Dorsolateral prefrontal cortex (tissue), 122 donors: ENCODE measurements at places on chromosomes 7 and 10. TPM values are rescaled to one million over a fixed set of nuclear protein-coding genes. Genes with fewer than 3 reads are reported as not detected.

The SLC18A2 gene
- total RNA-seq = not detected

The IFIT1 gene
- 31.3 TPM for total RNA-seq

The GCK gene
- 2.8 TPM for total RNA-seq

The NXPH1 gene
- total RNA-seq = 16.6 TPM

The POLR3A gene
- 33.6 TPM for total RNA-seq

The CPN1 gene
- not detected for total RNA-seq

The ETV1 gene
- 44.8 TPM for total RNA-seq

The PHKG1 gene
- total RNA-seq = 21.5 TPM

The CPEB3 gene
- total RNA-seq = 44.8 TPM

The HTR7 gene
- 2.2 TPM for total RNA-seq

The USP6NL gene
- 11.8 TPM for total RNA-seq

The GPR141 gene
- total RNA-seq = not detected

The ZNF37A gene
- 32.1 TPM for total RNA-seq

The APBB1IP gene
- 2.2 TPM for total RNA-seq

The PDE1C gene
- 57.2 TPM for total RNA-seq

The COL1A2 gene
- 7.5 TPM for total RNA-seq

The DUSP5 gene
- 6.5 TPM for total RNA-seq

The FRMD4A gene
- total RNA-seq = 113 TPM

The ADAM22 gene
- 128 TPM for total RNA-seq

The IL2RA gene
- total RNA-seq = not detected

The SERPINE1 gene
- total RNA-seq = 0.97 TPM

The NEUROG3 gene
- total RNA-seq = not detected

The MARCHF5 gene
- total RNA-seq = 28.2 TPM

The CXCL12 gene
- total RNA-seq = 7.5 TPM

The OR2A7 gene
- not detected for total RNA-seq

The ARHGEF35 gene
- not detected for total RNA-seq

The OR2A42 gene
- total RNA-seq = not detected

The ST8SIA6 gene
- total RNA-seq = 2.5 TPM

The UMAD1 gene
- total RNA-seq = 23.3 TPM

The KCNMA1 gene
- total RNA-seq = 211 TPM

The FGF8 gene
- not detected for total RNA-seq

The SFXN2 gene
- total RNA-seq = 10.3 TPM

The VAX1 gene
- 3.3 TPM for total RNA-seq

The OPN1SW gene
- total RNA-seq = not detected

The ANXA8 gene
- total RNA-seq = 0.44 TPM

The PSTK gene
- total RNA-seq = 15.5 TPM

The TMEM236 gene
- 0.15 TPM for total RNA-seq

The CLRN3 gene
- total RNA-seq = not detected

The ABCB4 gene
- not detected for total RNA-seq

The TAX1BP1 gene
- total RNA-seq = 120 TPM

The CABCOCO1 gene
- 9.1 TPM for total RNA-seq

The MACC1 gene
- 0.08 TPM for total RNA-seq

The ATG9B gene
- 5.0 TPM for total RNA-seq

The CPA4 gene
- total RNA-seq = 1.3 TPM

The NEUROD6 gene
- 19.4 TPM for total RNA-seq
